ENCODE measurements at places on chromosomes 5 and 9.

DNA sequence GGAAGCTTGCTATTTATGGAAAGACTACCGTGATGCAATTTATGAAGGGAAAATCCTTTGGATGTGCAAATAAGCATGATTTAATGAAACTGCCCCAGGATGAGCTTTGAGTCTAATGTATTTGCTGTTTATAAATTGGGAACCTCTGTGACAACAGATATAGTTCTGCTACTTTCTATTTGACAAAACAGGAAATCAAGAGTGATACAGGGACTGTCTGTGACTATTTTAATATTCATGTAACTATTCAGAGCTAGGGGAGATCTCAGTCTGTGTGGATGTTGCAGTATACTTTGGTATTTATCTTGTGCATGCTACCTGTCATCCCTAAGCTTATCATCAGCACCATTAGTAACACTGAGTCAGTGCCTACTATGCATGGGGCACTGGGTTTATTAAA lies 132.1 kb downstream of the PDZD2 start:
- no peak for DNase-seq

DNA sequence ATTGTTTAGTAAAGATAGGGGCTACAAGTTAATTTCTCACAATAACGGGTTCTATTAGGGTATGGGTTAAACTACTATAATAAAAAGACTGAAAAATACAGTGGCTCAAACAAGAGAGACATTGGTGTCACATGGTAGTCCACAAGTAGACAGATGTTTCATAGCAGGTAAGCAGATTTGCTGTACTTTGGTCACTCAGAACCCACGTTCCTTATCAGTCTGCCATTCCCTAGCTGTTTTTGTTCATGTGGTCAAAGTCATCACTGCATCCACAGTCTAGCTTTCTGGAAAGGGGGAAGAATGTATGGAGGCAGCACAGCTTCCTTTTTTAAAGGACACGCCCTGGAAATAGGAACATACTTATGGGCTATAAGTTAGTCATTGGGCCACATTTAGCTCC lies 73.0 kb downstream of the SLC12A2 start:
- no peak for DNase-seq

GRCh38 chr5:158020555-158021418 lies 161.8 kb upstream of the CLINT1 start:
- DNase-seq = no peak

DNA sequence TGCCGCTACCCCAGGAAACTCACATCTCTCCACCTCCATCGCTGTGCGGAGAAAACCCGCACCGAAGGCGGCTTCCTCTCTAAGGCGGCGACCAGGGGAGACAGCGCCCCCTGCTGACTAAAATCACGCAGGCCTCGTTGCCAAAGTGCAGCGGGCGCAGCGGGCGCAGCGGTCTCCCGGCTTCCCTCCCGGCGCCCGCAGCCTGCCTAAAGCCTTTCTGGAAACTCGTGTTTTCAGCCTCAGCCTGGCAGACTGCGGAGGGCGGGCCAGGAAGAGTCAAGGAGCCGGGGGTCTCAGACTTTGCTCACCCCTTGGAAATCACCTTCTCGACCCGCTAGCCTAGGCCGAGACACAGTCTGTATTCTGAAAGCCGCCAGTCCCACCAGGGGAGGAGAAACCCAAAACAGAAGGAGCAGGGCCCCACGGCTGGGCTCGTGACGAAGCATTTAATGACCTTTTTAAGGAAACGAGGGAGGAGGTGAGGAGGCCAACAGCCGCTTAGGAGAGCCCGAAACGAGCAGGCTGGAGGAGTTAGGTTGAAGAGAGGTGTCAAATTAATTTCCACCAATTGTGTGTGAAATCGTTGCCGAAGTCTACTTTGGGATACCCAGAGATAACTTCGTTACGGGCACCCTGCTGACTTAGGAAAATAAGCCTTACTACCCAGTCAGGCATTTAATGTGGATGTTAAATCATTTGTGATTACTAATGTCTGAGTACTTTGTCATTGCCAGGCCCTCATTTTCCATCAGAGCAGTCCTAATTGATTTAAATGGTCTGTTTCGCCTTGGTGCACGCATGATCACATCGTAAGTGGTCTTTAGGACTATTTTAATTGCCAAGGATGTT lies 7.3 kb upstream of the FOXB2 start:
- DNase-seq = peak; percentile 93

- no peak for DNase-seq
Measured at GRCh38 chr5:128466554-128466953, 71.5 kb downstream of the FBN2 start.

GRCh38 chr5:140141241-140141640 lies 15.5 kb downstream of the IGIP start:
- DNase-seq = no peak
